Epithelial cell of prostate (primary cell): ENCODE measurements at places on chromosomes 7 and 10.

- no peak for DNase-seq
These were observed 66.6 kb downstream of the PWWP2B start for GRCh38 chr10:132463333-132464255.

DNA sequence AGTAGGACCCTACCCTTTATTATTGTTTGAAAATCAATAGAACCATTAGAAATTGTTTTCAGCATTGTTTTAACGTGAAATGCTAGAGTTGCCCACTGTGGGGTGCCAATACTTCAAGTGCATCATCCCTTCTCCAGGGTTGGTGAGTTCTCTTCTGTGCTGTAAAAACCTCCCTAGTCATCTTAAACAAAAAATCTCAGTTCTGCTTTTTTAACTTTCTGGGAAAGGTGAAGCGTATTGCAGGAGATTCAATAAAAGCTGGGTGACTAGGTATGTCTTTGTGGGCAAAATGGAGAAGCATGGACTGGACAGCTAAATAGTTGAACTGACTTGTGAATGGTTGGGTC, 699.1 kb downstream of the SUGCT start:
- no peak for DNase-seq

DNA sequence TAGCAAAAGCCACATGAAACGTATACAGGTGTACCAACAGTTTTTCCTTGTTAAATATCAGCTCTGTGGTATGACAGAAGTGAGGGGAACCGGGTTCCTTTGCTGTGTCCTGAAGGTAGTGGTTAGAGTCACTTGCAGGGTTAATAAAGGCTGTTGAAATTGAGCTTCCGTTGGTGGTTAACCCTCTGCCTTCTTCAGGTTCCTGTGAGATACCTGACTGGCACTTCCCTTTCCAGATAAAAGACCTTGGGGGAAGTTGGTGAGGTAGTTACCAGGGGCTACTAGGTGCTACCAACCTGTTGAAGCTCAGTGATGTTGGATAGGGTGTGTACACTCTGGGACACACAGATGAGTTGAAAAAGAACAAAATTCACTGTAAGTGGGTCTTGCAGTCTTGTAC, 384.1 kb downstream of the GATA3 start:
- DNase-seq: no peak

DNA sequence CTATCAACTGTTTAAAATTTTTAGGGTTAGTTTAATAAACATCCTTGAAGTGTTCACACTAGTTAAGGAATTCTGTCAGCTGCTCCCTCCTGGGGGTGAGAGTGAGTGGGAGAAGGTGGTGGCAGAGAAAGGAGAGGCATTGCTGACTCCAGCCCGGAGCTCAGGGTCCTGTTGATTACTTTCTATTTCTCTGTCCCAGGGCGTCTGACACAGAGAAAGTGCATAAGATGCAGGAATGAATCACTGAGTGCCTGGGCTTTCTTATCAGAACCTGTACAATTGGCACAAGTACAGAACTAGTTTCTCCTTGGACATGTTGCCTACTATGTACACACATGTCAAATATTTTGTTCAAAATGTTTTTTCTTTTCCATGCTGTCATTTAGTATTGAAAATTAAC, 410.8 kb upstream of the COBL start:
- no peak for DNase-seq

GRCh38 chr7:1027242-1028043, 16.9 kb upstream of the GPR146 start:
- DNase-seq: no peak
